Adrenal gland (tissue), 19 donors: ENCODE measurements at places on chromosomes 7 and 10.

DNA sequence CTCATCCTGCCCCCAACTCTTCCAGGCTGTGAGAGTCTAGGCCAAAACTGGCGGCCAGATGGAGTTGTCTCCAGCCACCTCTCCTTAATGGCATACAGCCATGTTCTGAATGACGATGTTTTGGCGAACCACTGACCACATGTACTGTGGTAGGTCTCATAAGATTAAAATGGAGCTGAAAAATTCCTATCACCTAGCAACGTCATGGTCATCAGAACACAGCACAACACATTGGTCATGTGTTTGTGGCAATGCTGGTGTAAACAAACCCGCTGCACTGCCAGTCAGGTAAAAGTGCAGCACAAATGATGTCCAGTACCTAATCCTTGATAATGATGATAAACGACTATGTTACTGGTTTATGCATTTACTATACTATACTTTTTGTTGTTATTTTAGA lies 290.0 kb upstream of the MKI67 start:
- H3K27ac ChIP-seq, result no peak overlapping the region
- H3K4me1 ChIP-seq, result no peaks in the 10 kb centered on the region
- DNase-seq, result no peak
- no peaks in the 10 kb centered on the region for H3K36me3 ChIP-seq

DNA sequence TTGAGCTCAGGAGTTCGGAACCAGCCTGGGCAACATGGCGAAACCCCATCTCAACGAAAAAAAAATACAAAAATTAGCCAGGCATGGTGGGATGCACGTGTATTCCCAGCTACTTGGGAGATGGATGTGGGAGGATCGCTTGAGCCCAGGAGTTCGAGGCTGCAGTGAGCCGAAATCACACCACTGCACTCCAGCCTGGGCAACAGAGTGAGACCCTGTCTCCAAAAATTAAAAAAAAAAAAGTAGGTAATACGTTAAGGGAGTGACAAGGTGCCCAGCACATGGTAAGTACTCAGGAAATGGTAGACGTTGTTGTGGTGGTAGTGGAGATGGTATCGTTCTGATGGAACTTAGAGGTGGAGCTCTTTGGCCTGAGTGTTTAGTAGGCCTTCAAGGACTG lies 41.0 kb upstream of the XPNPEP1 start:
- DNase-seq, result no peak
- H3K27ac ChIP-seq, result no peak overlapping the region
- no peaks in the 10 kb centered on the region for H3K4me1 ChIP-seq
- no peak overlapping the region for H3K4me3 ChIP-seq
- H3K36me3 ChIP-seq, result no peaks in the 10 kb centered on the region

DNA sequence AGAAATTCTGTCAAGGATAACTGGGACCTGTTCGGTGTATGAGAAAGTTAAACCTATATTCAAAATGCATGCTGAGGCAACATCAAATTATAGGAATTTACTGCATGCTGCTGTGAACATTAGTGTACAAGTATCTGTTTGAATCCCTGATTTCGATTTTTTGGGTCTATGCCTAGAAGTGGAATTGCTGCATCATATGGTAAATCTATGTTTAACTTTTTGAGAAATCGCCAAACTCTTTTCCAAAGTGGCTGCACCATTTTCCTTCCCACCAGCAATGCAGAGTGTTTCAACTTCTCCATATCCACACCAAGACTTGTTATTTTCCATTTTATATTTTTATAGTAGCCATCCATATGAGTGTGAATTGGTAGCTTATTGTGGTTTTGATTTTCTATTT lies 306.7 kb downstream of the GPR158 start:
- DNase-seq, result no peak
- H3K27me3 ChIP-seq, result no peaks in the 10 kb centered on the region
- H3K27ac ChIP-seq, result no peak overlapping the region
- no peaks in the 10 kb centered on the region for H3K36me3 ChIP-seq

DNA sequence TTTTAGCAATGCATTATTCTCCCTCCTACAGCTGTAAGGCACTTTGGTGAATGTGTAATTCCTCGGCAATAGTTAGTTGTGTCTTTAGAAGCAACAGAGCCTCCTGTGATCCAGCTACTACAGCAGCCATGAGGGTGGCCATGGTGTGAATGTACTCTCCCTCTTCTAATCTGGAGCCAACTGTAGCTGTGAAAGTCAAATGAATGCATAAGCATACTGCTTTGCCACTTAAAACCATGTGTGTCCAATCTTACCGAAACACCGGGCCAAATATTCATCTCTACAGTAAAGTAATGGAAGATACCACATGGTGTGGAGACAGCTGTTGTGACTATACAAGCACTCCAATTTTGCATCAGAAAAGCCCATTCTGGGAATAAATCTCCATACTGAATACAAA lies 195.0 kb downstream of the DNAJC1 start:
- no peaks in the 10 kb centered on the region for H3K27me3 ChIP-seq
- H3K27ac ChIP-seq, result no peak overlapping the region

GRCh38 chr10:119166564-119166963 lies 1.1 kb upstream of the SFXN4 start:
- H3K27ac ChIP-seq, result peak overlapping the region; percentile 91
- no peak overlapping the region for H3K4me3 ChIP-seq
- DNase-seq, result no peak
- peaks cover 14% of the 10 kb centered on the region for H3K4me1 ChIP-seq
- no peaks in the 10 kb centered on the region for H3K36me3 ChIP-seq

- H3K4me1 ChIP-seq, result peaks cover 11% of the 10 kb centered on the region
- DNase-seq, result no peak
- peak overlapping the region; percentile 79 for H3K4me3 ChIP-seq
- peak overlapping the region; percentile 95 for H3K27ac ChIP-seq
- no peaks in the 10 kb centered on the region for H3K36me3 ChIP-seq
- H3K27me3 ChIP-seq, result no peaks in the 10 kb centered on the region
These were observed 664 bp upstream of the HPS6 start for GRCh38 chr10:102064503-102064867.

- H3K4me3 ChIP-seq, result peak overlapping the region; percentile 59
- H3K27me3 ChIP-seq, result no peaks in the 10 kb centered on the region
- peaks cover 35% of the 10 kb centered on the region for H3K4me1 ChIP-seq
- no peaks in the 10 kb centered on the region for H3K36me3 ChIP-seq
- H3K27ac ChIP-seq, result peak overlapping the region; percentile 99
These were observed 738 bp downstream of the VPS26A start for GRCh38 chr10:69124563-69125268.

DNA sequence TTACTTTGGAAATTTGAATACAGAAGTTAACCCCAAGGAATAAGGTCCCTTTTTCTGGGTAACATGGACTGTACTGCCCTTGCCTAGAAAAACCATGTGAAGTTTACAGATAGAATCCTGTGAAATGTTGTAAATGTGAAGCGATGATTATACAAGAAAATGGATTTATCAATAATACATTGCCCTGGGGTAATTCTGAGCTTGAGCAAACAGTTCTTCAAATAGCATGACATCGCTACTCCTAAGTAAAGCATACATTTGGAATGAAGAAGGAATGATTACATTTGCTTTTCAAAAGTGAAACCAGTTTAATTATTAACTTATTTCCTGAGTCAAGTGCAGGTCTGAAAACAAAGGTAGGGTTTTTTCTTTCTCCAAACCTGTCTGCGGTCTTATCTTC lies 43.3 kb upstream of the FZD8 start:
- no peak for DNase-seq
- no peak overlapping the region for H3K27ac ChIP-seq
- no peak overlapping the region for H3K4me3 ChIP-seq
- H3K36me3 ChIP-seq, result no peaks in the 10 kb centered on the region
- no peaks in the 10 kb centered on the region for H3K4me1 ChIP-seq
- peaks cover 8% of the 10 kb centered on the region for H3K27me3 ChIP-seq

DNA sequence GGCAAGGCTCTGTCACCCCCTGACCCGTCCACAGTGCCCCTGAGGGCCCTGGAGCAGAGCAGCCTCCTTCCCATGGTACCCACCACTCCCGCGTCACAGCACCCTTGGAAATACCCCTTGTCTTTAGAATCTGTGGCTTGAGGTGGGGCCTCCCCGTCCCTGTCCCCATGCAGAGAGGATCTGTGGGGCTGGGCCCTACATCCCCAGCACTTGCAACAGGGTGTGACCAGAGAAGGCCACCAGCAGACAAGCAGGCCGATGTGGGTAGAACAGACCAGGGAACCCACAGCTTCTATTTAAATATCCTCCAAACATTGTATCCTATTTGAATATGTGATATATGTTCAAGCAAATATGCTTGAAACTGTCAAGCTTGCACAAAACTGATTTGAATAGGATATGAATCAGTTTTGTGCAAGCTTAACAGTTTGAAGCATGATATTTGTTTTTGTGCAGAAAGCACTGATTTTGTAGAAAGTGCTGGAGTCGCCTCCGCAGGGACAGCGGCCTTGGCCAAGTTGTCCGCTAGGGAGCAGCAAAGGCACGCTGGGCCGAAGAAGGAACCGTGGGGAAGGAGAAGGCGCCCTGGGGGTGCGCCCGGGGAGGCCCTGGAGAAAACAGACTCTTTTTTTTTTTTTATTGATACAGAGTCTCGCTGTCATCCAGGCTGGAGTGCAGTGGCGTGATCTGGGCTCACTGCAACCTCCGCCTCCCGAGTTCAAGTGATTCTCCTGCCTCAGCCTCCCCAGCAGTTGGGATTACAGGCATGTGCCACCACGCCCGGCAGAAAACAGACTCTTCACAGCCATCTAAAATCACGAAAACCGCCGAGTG lies 2.2 kb downstream of the CFAP46 start:
- no peak overlapping the region for H3K4me3 ChIP-seq
- no peaks in the 10 kb centered on the region for H3K36me3 ChIP-seq
- no peak overlapping the region for H3K27ac ChIP-seq

- no peak overlapping the region for H3K27ac ChIP-seq
- peaks cover 27% of the 10 kb centered on the region for H3K27me3 ChIP-seq
- H3K4me3 ChIP-seq, result no peak overlapping the region
- H3K36me3 ChIP-seq, result no peaks in the 10 kb centered on the region
These were observed 2.6 kb downstream of the HOXA9 start for GRCh38 chr7:27162561-27163287.

- no peaks in the 10 kb centered on the region for H3K4me1 ChIP-seq
- H3K36me3 ChIP-seq, result no peaks in the 10 kb centered on the region
- no peaks in the 10 kb centered on the region for H3K27me3 ChIP-seq
- H3K27ac ChIP-seq, result no peak overlapping the region
These were observed 53.1 kb downstream of the SHOC2 start for GRCh38 chr10:110972231-110973134.

- H3K4me3 ChIP-seq, result no peak overlapping the region
- no peak overlapping the region for H3K27ac ChIP-seq
- H3K27me3 ChIP-seq, result no peaks in the 10 kb centered on the region
These were observed 112.6 kb downstream of the PRKAG2 start for GRCh38 chr7:151764056-151764920.

DNA sequence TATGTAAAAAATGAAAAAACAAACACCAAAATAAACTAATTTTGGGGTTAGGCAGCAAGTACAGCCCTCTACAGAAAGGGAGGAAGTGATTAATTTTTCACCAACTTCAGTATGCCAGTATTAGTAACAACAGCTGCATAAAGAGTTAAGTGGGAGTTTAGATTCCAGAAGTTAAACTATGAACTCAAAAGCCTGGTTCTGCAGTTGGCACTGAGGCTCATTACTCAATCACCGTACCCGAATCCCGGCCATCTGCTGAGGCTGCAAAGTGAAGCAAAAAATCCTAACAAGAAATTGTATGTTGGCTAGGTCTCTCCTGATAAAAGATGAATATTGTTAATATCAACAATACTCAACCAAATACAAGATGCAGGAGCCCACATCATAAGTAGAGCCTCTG lies 4.0 kb downstream of the NUDT5 start:
- H3K27ac ChIP-seq, result no peak overlapping the region
- no peak for DNase-seq
- H3K4me3 ChIP-seq, result no peak overlapping the region
- no peaks in the 10 kb centered on the region for H3K27me3 ChIP-seq
- H3K36me3 ChIP-seq, result no peaks in the 10 kb centered on the region

DNA sequence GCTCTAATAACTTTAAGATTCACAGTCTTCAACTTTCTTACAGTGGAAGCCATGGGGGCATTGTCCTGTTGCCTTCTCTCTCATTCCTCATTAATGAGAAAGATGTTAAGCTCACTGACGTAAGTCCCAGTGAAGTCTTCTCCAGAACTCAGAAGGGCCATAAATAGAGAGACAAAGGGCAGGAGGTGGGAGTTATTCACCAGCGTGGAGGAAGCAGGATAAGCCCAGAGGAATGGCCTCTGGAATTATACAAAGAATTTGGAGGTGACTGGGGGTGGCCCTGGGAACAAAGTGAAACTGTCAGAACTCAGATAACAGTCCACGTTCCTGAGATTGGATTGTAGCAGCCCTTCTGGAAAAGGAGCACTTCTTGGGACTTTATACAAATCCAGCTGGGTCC lies 52.4 kb downstream of the SORBS1 start:
- DNase-seq, result no peak
- no peak overlapping the region for H3K27ac ChIP-seq
- no peak overlapping the region for H3K4me3 ChIP-seq
- H3K27me3 ChIP-seq, result no peaks in the 10 kb centered on the region
- no peaks in the 10 kb centered on the region for H3K36me3 ChIP-seq
- H3K4me1 ChIP-seq, result peaks cover 15% of the 10 kb centered on the region

DNA sequence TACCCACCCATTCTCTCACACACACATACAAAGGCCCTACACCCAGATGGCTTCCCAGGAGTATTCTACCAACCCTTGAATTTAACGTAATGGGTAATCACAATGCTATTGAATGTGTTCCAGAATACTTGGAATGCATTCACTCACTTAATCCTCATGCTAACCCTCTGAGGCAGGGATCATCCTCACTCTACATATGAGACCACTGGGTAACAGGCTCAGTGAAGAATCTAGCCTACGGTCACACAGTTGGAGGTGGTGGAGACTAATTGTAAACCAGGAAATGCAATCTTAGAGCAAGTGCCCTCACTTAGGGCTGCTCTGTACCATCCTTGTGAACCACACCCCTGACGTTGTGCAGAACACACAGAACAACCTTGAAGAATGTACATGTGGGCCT lies 87.5 kb downstream of the PPP1R3C start:
- no peak overlapping the region for H3K27ac ChIP-seq
- H3K27me3 ChIP-seq, result no peaks in the 10 kb centered on the region
- H3K4me3 ChIP-seq, result no peak overlapping the region

DNA sequence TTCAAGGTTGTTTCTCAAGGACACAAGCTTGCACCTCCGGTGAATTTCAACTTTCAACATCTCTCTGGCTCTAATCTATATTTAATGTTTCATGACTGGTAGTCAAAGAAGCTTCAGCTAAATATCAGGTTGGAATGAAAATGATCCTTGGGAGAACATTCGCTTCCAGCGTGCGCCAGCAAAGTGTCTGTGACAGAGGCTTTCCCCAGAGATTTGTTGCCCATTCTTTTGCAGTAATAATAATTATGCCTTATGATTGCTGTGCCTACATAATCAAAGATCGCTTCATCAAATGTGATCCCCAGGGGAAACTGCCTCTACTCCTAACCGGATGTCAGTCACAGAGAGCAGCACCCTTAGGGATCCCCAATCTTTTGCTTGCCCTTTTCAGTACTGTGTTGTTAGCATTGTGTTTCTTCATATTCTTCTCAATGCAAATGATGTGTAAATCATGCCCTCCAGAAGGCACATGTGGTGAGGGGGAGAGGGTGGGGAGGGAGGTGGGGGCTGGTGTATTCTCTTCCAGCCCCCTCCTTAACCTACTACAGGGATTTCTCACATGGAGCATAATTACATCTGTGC lies 30.5 kb downstream of the FZD1 start:
- no peak overlapping the region for H3K27ac ChIP-seq
- no peak for DNase-seq
- peaks cover 3% of the 10 kb centered on the region for H3K4me1 ChIP-seq
- H3K4me3 ChIP-seq, result no peak overlapping the region
